Posterior cingulate gyrus (tissue), 11 donors: ENCODE measurements at places on chromosomes 3 and 15.

GRCh38 chr15:78047761-78048627 lies 29.5 kb downstream of the TBC1D2B start:
- no peak for DNase-seq

- no peak for DNase-seq
These were observed 40.9 kb downstream of the CBLB start for GRCh38 chr3:105827959-105828358.

GRCh38 chr3:49279376-49279775 lies 2.3 kb upstream of the C3orf62 start:
- no peak for DNase-seq

DNA sequence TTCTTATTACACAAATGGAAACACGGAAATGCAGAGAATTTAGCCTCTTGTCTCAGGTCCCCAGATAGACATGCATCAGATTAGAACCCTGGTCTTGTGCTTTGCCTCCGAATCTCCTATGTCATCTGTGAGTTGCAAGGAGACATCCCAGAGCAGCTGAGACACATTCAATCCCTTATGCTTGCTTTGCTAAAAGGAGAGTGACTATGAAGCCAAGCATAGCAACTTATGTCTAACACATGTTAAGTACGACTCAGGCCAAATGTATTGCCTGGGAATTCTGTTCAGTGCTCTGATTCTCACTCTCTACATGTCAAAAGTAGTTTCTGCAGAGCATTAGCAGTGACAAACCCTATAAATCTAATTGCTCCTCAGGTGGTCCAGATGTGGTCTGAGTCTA lies 30.6 kb upstream of the LRRC3B start:
- no peak for DNase-seq

- DNase-seq: no peak
These were observed 104.2 kb upstream of the THRB start for GRCh38 chr3:24598695-24599470.

GRCh38 chr3:184741798-184742675 lies 30.2 kb upstream of the MAGEF1 start:
- peak; percentile 7 for DNase-seq

DNA sequence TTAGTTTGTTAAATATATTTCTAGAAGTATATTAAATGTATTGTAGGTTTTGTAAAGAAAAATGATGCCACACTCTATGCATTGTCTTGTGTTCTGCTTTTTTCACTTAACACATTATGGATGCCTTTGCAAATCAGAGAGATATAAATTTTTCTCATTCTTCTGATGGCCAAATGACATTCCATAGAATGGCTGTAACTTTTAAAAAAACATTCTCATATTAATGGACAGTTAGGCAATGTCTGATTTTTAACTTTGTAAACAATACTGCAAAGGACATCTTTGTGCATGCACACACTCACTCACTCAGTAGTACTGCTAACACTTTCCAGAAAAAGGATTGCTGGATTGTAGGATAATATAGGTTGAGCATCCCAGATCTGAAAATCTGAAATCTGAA lies 195.9 kb downstream of the ITPR1 start:
- no peak for DNase-seq

GRCh38 chr3:22908989-22909507 lies 294.1 kb upstream of the UBE2E2 start:
- DNase-seq: no peak

DNA sequence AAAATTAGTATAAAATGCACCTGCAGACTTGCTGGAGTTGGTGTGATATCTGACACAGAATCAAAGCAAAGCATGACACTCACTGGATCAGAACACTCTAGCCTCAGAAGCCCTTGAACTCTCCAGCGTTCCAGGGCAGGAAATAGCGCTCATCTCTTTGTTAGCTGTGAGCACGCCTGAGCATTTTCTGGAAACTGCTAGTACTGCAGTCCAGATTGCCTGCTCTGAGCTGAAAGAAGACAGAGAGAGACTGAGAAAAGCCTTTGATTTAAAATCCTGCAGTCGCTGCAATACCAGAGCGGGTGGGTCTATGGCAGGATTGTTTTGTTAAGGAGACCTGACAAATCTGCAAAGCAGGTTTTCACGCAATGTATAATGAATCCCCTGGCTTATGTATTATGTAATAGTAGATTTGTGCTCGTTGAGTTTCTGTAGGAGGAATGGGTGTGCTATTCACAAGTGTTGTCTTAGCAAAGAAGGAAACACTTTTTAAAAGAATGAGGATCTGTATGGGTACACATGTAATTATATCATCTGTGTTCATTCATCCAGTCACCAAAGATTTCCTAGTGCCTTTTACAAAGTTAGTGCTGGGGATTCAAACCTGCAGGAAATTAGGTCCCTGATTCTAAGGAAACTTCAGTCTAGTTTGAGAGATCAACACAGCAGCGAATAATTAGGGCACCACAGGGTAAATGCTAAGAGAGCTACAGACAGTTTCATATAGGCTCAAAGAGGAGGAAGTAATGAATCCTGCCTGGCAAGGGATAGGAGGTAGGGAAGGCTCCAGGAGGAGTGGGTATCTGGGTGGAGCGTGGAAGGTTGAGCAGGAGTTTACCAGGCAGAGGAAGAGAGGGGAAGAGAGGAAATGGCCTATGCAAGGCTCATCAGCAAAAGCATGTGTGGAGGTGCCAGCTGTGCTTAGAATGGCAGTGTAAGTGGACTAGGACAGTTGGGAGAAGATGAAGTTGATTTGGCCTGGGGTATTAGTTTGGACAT lies 26.1 kb upstream of the MGLL start:
- DNase-seq: peak; percentile 59

GRCh38 chr3:139517321-139518065 lies 22.0 kb downstream of the RBP1 start:
- no peak for DNase-seq

GRCh38 chr3:73661265-73661664 lies 36.5 kb upstream of the PDZRN3 start:
- no peak for DNase-seq

- DNase-seq: peak; percentile 44
These were observed 46.7 kb downstream of the MESD start for GRCh38 chr15:80942746-80943565.

DNA sequence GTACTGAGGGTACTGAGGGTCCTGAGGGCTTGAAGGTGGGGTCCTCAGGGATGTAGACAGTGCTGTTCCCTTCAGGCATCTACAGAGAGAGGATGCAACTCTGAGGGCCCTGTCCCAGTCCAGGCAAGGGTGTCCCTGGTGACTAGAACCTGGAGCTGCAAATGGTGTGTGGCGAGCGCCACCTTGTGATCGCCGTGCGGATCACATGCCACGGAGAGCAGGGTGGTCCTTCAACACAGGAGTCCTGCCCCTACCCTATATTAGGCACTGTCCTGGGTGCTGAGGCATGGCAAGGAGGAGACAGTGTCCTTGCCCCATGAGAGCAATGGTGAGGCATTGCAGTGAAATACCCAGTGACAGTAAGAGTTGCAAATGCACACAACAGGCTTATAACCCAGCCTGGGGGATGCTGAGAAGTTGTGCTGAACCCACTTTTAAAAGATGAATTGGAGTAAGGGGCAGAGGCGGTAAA lies 23.6 kb downstream of the RHCG start:
- no peak for DNase-seq

DNA sequence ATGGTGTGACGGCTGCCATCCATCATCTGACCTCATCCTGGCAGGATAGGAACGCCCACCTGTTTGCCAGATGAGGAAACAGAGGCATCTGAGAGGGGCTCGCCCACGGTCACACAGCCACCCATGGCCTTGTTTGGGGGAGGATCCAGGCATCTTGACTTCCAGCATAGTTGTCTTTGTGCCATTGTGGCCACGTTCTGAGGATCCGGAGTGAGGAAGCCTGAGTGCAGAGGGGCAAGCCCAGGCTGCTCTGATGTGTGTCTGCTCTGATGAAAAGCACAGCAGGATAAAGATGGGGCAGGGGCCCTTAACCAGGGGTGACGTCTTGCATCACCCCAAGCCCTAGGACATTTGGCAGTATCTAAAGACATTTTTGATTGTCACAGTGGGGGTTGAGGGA lies 58.7 kb downstream of the FGD5 start:
- no peak for DNase-seq

DNA sequence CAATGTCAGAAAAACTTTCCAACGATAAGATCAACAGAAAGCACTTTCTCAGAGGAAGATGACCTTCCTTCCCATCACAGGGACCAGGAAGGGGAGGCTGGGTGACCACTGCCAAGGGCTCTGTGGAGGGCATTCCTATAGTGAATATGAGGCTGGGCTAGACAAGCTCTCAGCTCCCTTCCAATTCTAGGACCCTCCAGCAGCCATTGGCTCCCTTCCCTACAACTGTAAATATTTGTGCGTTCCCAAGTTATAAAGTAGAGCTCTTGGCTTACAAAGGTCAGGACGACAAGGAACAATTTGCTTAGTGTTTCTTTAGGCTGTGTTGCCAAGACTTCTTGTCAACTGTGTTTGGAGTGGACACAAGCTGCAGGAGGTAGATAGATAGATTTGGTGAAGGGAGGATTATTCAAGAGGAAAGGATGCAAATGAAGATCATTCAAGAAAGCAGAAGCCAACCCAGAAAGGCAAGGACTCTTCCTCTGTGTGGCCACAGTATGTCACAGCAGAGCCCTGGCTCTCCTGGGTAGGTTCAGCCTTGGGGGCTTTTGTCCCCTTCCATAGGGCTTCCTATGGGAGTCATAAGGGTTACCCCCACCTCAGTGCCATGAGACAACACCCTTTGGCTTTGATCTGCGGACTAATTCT lies 223.6 kb upstream of the TLE3 start:
- no peak for DNase-seq

GRCh38 chr3:74442068-74442467 lies 172.4 kb downstream of the CNTN3 start:
- no peak for DNase-seq

- no peak for DNase-seq
These were observed 825.7 kb upstream of the GBE1 start for GRCh38 chr3:82587174-82587573.

DNA sequence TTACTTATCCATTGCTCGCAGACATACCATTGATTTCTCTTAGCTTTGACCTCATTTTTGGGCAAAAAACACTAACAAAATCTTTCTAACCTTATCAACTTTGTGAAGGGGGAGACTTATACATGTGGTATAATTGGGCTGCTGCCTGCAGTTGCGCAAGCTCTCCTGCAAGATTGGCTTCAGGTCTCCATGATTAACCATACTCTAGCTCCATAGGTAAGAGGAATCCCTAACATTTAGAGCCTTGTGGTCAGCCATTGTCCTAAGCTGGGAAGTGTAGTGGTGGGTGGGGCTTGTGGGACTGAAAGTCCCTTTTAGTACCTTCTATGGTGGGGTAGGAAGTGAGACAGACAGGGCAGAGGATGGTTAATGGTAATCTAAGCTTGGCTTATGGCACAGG lies 179.6 kb upstream of the THRB start:
- no peak for DNase-seq

- no peak for DNase-seq
These were observed 75.0 kb downstream of the GABRB3 start for GRCh38 chr15:26697913-26698312.

GRCh38 chr15:93837450-93837849 lies 393.9 kb upstream of the MCTP2 start:
- DNase-seq: no peak

GRCh38 chr15:77827860-77828259 lies 195.1 kb upstream of the LINGO1 start:
- peak; percentile 18 for DNase-seq

- DNase-seq: no peak
These were observed 508.2 kb upstream of the SUCLG2 start for GRCh38 chr3:68162644-68163043.

GRCh38 chr3:132543011-132543739 lies 53.9 kb upstream of the ACKR4 start:
- DNase-seq: no peak
